ENCODE measurements at places on chromosomes 7 and 10. TPM values are rescaled to one million over a fixed set of nuclear protein-coding genes. Genes with fewer than 3 reads are reported as not detected.

DNA sequence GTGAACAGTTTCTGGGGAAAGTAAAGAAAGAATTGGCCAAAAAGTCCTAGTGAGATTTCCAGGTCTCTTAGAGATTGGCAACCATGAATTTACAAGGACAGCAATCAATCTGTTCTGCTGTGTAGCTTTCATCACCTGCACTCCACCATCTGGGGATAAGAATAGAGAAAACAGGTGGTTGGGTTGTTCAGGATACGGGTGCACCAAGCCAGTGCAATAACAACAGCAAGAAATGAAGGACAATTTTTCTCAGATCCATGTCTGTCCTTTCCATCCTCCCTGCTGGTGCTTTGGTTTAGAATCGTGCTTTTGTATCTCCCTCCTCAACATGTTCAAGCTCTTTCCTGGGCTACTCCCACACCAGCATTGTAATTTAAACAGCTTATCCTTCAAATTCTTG, 787.7 kb downstream of the GRID1 start:
- no peak for DNase-seq

LBX1 gene
- not detected for total RNA-seq

- no peak for DNase-seq
Measured at GRCh38 chr10:118445535-118445934, 103.4 kb upstream of the FAM204A start.

- DNase-seq, result peak; percentile 95
Measured at GRCh38 chr10:84179059-84179710, 5.6 kb downstream of the GPR15LG start.

AKR1C4 gene
- not detected for total RNA-seq

DNA sequence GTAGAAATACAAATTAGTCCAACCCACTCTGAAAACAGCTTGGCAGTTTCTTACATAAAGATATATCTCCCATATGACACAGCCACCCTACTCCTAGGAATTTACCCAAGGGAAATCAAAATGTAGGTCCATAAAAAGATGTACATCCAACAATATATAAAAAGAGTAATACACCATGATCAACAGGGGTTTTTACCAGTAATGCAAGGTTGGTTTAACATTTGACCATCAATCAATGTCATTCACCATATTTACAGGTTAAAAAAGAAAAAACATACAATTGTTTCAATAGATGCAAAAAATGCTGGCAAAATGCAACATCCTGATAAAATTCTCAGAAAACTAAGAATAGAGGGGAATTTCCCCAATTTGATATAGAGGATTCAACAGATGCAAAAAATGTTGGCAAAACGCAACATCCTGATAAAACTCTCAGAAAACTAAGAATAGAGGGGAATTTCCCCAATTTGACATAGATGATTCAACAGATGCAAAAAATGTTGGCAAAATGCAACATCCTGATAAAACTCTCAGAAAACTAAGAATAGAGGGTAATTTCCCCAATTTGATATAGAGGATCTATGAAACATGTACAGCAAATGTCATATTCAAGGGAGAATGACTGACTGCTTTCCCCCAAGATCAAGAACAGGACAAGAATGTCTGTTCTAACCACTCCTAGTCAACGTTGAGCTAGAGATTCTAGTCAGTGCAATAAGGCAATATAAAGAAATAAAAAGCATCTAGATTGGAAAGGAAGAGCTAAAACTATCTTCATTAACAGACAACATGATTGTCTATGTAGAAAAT, 13.7 kb downstream of the ADAP1 start:
- no peak for DNase-seq

RPEL1 gene
- total RNA-seq, result not detected

- DNase-seq, result no peak
Measured at GRCh38 chr10:13437026-13437555, 89.0 kb upstream of the SEPHS1 start.

GRCh38 chr7:27091941-27092818, 3.6 kb downstream of the HOXA1 start:
- no peak for DNase-seq
